Upper lobe of left lung (tissue), 6 donors: ENCODE measurements at places on chromosomes 4 and X. TPM values are rescaled to one million over a fixed set of nuclear protein-coding genes. Genes with fewer than 3 reads are reported as not detected.

Gene RIPPLY1
- not detected for total RNA-seq

GRCh38 chrX:49761481-49761880 is 65.7 kb upstream of the PAGE1 start:
- DNase-seq: no peak

GRCh38 chr4:24780936-24781495 is 14.4 kb upstream of the SOD3 start:
- DNase-seq: no peak

GRCh38 chr4:110532901-110533589 is 57.1 kb downstream of the ENPEP start:
- DNase-seq: no peak

Gene TRIM2
- 17.6 TPM for total RNA-seq

DNA sequence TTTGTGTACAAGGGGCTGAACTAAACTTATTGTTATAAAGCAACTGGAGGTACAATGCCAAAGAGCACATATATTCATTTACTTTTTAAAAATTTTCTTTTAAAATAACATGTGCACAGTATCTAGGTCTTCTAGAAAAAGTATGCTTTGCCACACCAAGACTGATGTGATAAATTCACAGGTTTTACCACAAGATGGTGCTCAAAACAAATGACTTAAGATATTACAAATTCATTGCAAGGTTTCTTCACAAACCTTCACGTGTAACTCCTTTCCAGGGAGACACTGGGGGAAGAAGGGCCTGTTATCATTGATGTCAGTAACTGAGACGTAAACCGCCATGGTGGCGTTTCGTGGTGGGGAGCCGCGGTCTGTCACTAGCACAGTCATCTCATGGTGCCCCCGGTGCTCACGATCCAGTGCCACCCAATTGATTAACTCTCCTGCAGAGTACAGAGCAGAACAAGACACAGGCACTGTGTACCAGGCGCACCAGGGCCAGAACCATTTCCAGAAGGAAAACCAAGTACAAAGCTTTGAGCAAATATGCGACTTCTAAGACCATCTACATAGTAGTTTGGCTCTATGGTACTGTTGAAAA is 162.2 kb downstream of the DCHS2 start:
- DNase-seq: no peak

- DNase-seq: peak; percentile 70
These were observed 15.9 kb downstream of the SH3TC1 start for GRCh38 chr4:8215001-8215427.

Gene ZXDA
- 8.0 TPM for total RNA-seq

DNA sequence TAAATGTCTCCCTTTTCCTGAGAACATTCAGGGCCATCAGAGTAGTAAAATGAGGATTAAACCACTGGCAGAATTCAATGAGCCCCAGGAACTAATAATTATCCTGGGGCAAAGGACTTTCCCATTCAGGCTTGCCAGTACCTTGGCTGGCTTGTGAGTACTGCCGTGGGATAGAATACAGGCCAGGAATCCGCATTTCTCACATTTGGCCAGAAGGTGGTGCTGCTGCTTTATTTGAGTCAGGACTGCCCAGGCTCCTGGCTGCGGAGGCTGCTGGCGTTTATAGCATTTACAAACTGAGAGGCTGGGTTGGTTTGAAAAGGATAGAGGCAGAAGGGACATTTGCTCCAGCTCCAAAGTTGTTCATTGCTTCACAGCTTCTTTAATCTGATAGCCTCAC is 91.4 kb downstream of the RTL9 start:
- no peak for DNase-seq

Gene LPAR4
- total RNA-seq: 0.14 TPM

Gene PCSK1N
- total RNA-seq: 2.9 TPM
